ENCODE measurements at places on chromosomes 13 and 19.

GRCh38 chr13:99729745-99730144 is 228.5 kb downstream of the TM9SF2 start:
- DNase-seq: no peak

- no peak for DNase-seq
These were observed 5.8 kb downstream of the PPFIA3 start for GRCh38 chr19:49125025-49125731.

- no peak for DNase-seq
These were observed 652 bp downstream of the POU4F1 start for GRCh38 chr13:78602561-78603239.

DNA sequence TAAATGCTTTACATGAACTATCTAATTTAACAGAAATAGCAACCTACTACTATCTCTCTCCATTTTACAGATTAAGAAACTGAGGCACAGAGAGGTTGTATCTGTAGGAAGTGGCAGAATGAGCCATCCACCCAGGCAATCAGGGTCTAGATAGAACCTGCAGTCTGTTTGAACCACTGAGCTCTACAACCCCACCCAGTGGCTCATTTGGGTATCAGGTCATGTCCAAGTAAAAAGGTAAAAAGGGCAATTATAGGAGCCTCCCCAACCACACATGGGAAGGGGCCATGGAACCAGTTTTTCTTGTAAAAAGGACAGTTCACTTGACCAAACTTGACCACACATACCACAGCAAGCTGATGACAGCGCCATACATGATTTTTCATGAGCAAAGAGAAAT is 92.9 kb upstream of the SGCG start:
- no peak for DNase-seq

GRCh38 chr19:33404506-33405253 is 31.2 kb downstream of the CEBPG start:
- no peak for DNase-seq

DNA sequence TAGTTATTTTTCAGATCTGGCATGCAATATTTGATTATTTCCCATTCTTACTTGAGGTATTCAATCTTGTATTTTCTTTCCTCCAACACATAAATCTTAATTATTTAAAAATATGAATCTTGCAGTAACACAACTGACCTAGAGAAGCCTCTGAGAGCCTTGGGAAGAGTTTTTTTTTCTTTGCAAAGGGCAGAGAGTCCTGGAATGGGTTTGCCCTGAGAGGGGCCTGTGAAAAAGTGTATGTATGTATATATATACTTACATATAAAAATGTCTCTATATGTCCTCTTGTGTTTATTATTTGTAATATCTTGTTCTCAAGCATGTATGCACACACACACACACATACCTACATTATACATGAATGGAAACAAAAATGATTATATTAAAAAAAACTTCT is 801.2 kb upstream of the SLITRK1 start:
- no peak for DNase-seq

GRCh38 chr13:112159575-112160547 is 92.9 kb downstream of the SOX1 start:
- no peak for DNase-seq

DNA sequence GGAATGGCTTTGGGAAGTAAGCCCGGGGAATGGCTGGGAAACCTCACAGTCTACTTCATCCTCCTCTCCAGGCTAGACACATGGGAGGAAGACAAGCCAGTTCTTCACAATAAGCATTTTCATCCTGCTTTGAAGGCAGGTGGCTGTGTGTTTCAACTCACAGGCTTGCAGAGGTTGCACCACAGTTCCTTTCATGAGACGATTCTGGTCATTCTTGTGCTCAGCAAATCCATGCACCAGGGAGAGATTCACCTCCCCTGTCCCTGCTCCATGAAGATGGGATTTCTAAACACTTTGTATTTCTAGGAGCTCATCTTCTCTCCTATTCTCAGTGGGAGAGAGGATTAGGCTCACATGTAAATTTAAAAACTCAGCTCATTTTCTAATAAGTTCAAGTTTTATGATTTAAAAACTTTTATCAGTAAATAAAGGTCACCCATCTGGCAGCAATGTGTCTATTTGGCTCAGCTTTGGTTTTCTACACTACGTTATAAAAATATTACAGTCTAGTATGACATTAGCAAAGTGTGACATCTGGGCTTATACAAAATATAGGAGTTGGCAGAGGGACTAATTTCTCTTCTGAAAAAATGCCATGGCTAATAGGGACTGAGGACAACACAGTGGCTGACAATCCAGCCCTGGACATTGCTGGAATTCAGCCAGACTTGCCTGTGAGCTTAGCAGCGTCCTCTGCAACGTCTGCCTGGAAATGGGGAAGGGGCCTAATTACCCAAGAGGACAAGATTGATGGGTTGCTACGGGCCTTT is 283.2 kb upstream of the SLC10A2 start:
- DNase-seq: no peak

DNA sequence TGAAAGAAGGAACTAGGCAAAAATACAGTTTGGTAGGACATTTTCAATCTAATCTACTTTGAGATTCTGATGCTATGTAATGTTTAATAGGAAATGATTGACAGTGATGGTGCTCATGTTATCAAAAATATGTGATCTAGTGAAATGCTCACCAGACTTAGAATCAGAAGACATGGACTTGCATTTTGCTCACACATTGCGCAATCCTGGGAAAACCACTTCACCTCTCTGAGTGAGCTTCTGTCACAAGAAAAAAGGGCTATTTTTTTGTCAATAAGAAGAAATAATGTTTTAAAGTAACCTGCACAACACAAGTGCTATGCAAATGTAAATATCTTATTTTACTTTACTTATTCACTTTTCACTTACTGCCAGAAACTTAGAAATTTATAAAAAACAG is 380.9 kb upstream of the HTR2A start:
- DNase-seq: no peak

DNA sequence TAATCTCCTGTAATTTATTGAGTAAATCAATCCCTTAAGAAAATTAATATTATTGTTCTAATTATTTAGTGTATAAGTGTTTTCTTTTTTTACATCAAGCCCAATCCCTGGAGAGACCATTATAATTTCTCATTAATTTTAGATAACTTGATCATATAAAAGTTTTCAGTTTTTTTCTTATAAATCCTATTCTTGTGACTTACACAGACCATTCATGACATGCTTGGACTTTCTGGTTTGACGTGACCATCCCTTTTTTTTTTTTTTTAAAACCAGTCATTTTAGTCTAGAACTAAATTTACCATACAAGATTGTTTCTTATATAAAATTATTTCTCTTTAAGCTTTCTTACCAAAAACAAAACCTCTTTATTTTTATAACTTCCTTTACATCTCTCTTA is 5.4 kb upstream of the MTRF1 start:
- no peak for DNase-seq

- no peak for DNase-seq
These were observed 66.8 kb upstream of the MED4 start for GRCh38 chr13:48161530-48162179.

- DNase-seq: no peak
These were observed 320.6 kb downstream of the GPC5 start for GRCh38 chr13:91719033-91719432.

GRCh38 chr13:37433086-37433485 is 165.5 kb downstream of the POSTN start:
- no peak for DNase-seq

DNA sequence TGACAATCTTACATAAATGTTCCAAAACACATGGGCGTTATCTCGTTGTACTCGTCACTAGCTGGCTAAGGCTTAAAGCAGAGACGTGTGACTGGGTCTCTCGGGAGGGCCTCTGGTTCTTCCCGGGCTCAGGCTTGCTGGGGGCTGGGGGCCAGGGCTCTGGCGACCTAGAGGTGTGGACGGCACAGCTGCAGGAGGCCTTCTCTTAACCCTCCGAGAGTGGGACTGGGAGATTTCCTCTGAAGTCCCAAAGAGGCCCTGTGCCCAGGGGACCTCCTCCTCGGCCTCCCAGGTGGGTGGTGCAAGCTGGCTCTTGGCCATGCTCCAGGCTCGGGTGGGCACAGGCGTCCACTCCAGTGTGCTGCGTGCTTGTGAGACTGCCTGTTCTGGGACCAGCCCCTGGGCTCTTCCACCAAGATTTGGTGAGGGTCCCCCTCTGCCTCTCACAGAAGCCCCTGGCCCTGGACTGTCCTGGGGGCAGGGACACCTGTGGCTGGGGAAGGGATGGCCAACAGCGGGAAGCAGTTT is 2.2 kb downstream of the CAPS start:
- no peak for DNase-seq

DNA sequence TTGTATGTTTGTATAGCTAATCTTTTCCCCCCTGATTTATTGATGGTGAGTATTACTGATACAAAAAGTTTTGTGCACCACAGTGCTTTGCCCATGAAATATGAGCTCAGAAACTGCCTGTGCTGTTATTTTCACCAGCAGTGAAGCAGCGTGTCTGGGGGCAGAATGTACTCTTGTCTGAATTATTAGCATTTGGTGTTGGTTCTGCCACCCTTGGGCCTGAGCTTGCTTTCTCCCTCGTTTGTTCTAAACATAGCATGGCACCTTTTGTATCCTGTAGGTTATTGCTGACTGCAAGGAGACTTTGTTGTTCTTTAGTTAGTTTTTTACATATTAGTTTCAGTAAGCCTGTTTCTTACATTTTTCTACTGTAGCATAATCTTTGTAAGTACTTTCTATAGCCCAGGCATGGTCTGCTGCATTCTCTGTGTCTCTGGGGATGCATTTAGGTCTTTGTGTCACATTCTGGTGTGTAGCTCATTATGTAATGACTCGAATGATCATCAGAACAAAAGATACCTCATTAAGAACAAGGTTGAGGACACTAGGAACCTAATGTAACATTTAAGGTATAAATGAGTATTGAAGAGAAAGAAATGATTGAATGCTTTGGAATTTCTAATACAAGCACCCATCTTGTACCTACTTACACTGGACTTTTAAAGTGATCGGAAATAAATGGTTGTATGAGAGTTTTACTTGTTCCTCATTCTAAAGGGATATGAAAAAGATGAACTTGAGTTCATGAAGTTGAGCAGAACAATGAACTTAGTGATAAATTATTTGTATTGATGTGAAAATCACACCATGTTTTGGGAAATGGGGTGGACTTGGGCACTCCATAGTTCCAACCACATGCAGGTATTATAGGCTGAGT is 50.3 kb upstream of the GPI start:
- no peak for DNase-seq

GRCh38 chr13:36082806-36083205 is 48.4 kb downstream of the DCLK1 start:
- DNase-seq: no peak

- DNase-seq: no peak
These were observed 4.0 kb upstream of the FTL start for GRCh38 chr19:48961051-48961649.

GRCh38 chr19:6117534-6117933 is 7.2 kb upstream of the RFX2 start:
- DNase-seq: no peak

DNA sequence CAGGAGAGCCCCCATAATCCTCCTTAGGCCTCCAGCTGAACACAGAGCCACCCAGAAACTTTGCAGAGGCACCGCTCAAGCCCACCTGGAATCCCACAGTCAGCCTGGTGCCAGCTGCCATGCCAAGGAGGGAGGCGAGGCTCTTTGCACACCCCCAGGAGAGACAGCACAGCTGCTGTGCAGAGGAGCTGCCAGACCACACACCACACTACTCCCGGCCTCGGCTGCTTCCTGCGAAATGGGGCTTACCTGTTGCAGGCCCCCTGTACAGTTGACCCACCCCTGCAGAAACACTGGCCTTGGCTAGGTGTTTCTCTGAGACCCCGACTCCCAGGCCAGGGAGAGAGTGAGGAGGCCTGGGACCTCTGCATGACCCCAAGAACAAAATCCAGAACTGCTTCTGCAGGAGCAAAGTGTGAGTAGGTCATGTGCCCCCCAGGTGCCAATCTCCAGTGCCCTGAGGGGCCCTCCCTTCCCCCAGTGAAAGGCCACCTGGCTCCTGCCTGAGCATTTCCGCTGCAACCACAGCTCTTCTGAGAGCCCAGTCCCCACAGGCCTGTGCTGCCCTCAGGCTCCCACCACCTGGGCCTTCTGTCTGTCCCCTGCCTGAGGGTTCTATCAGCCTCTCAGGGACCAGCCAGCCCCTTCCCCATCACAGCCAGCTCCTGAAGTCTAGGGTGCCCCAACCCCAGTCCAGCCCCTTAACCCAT is 580.4 kb downstream of the UQCRFS1 start:
- DNase-seq: no peak

DNA sequence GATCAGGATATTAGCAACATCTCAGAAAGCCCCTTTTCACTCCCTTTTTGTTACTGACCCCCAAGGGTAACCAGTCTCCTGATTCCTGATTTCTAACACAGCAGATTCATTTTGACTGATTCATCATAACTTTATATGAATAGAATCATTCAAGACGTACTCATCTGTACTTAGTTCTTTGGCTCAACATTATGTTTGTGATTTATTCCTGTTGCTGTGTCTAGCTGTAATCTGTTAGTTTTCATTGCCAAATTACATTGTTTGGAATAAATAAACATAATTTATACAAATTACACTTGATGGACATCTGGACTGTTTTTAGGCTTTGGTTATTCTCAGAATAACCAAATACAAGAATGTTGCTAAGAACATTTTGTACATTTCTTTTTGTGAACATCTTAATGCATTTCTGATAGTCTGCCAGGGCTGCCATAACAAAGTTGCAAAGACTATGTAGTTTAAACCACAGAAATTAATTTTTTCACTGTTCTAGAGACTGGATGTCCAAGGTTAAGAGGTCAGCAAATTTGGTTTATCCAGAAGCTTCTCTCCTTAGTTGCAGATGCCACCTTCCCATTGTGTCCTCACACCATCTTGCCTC is 62.8 kb upstream of the EDNRB start:
- no peak for DNase-seq

- DNase-seq: no peak
These were observed 135.6 kb downstream of the KLF12 start for GRCh38 chr13:73998631-73999030.

GRCh38 chr13:91544723-91545122 is 146.3 kb downstream of the GPC5 start:
- DNase-seq: no peak

DNA sequence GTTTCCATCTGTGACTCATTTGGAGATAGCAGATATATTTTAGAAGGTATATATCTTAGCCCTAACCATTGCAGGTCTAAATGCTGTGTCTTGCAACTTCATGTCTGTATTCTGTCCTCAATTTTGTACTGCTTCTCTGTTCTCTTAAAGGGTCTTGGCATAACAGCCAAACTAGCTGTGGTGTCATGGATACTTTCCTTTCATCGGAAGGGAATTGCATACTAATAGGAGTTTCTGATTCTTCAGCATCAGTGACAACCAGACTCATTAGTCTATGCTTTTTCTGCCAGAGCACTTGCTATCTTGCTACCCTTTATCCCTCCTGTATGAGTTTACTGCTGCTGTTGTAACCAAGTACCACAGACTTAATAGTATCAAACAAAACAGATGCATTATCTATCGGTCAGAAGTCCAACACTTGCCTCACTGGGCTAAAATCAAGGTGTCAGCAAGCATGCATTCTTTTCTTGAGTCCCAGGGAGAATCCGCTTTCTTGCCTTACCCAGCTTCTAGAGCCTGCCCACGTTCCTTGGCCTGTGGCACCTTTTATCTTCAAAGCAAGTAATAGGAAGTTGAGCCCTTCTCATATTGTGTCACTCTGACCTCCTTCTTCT is 253.1 kb downstream of the HS6ST3 start:
- no peak for DNase-seq

- DNase-seq: no peak
These were observed 719 bp downstream of the SUGP2 start for GRCh38 chr19:19032420-19033175.

- DNase-seq: no peak
These were observed 933.9 kb upstream of the MIR17HG start for GRCh38 chr13:90413548-90413947.
